Activated CD8-positive, alpha-beta memory T cell treated with anti-CD3 and anti-CD28 coated beads for 24 hours (primary cell): ENCODE measurements at places on chromosomes 13 and 19.

DNA sequence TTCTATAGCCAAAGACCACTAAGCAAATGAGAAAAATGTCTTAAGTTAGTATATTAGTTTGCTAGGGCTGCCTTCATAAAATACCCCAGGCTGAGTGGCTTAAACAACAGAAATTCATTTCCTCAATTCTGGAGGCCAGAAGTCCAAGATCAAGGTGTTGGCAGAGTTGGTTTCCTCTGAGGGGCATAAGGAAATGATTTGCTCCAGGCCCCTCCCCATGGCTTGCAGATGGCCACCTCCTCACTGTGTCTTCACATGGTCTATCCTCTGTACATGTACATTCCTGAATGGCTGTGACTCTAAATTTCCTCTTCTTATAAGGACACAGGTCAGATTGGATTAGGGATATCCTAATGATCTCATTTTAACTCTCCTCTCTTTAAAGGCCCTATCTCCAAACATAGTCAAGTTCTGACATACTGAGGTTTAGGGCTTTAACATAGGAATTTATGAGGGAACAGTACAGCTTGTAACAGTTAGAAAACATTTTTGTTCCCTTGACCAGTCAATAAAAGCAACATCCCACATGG, 307.4 kb downstream of the DIAPH3 start:
- no peak for DNase-seq

DNA sequence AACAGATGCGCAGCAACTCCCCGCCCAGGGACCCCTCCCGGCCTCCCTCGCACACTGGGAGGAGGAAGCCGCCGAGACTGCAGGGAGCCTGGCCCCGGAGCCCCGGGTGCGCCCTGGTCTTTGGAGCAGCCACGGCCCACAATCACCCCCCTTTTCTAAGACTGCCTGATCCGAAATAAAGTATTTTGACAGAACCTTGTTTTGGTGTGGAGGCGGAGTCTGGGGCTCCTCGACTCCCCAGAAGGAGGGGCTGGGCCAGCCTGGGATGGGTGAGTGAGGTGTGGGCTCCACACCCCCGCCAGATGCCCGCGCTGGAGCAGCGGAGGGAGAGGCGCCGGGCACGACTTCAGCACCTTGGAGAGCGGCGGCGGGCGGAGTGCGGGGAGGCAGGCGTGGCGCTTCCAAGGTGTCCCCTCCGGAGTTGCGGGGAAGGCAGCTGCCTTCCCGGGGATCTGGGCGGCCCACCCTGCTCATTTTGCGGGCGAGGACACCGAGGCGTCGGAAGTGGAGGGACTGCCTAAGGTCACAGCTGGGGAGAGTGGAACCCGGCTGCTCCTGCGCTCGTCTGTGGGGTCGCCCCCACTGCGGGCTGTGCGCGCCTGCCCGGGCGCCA, 9.4 kb downstream of the SIRT6 start:
- DNase-seq: peak; percentile 86

DNA sequence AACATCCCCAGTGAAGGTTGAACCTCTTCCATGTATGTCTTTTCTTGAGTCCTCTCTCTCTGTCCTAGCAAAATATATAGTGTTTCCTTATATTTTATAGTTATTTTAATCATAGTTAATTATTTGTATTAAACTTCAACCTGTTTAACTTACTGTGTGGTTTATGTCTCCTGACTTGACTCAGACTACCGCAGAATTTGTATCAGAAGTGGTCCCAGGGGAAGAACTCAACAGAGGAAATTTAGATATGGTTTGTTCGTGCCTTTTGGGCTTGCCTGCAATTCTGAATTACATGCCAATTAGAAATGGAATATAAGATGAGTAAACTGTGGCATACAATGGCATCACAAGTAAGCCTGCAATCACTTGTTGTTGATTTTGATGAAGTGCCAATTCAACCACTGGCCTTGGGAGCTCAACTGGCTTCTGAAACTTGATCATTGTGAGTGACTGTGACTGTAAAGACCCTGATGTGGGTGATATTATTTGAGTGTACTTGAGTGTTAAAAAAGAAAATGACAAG, 1459.5 kb upstream of the PCDH20 start:
- DNase-seq: no peak

- DNase-seq: no peak
Measured at GRCh38 chr13:109096101-109096500, 466.7 kb downstream of the MYO16 start.

GRCh38 chr19:1399745-1400144, 1.6 kb downstream of the GAMT start:
- no peak for DNase-seq

GRCh38 chr13:21208652-21209154, 32.2 kb downstream of the MRPL57 start:
- DNase-seq: no peak

- no peak for DNase-seq
Measured at GRCh38 chr13:95457294-95457693, 95.2 kb upstream of the CLDN10 start.

DNA sequence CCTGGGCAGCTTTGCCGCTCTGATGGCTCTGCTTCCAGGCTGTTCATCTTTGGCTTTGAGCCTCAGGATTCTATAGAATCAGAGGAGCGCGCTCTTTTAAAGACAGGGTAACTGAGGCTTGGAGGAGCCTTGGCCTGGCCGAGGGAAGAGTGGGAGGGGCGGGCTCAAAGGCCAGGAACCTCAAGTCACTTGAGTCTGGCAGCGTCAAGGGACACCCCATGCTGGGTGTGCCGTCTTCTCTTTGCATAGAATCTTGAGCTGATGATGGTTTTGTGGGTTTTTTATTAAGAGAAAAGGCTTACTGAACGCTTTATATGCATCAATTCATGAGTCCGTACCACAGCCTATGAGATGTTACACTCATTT, 1.1 kb downstream of the PGLS start:
- no peak for DNase-seq

DNA sequence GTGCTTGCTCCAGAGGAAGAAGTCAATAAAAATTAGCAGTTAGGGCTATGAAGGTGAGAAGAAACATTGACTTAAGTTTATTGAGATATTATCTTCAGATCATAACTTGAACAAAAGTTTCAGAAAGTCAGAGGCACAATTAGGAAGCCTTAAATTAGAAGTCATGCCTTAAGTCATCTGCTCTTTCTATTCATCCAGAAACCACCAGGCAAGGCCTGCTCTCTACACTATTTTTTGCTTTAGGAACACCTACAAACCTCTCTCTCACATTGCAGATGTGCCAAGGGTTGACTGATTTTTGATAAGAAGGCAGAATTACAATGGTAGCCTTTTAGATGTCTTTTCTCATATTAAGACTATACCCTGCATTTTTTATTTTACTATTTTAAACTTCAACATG, 268.7 kb downstream of the SPRY2 start:
- DNase-seq: no peak

DNA sequence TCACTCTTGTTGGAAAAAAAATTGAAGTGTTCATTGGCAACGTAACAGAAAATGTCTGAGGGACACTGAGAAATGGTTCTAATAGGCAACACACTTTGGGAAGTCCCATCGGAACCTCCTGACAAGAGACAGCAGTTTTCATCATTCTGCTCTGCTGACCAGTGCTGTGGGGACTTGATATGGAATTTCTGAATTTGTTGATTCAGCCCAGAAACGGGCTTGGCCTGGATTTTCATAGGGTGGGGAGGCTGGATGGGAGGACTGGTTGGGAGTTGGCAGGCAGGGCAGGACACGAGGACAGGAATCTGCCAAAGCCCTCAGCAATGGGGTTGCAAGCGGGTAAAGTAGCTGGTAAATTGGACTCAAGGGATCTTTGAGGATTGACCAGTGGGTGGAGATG, 96.5 kb downstream of the DCT start:
- DNase-seq: no peak

- DNase-seq: no peak
Measured at GRCh38 chr19:51546650-51547396, 15.4 kb upstream of the SIGLEC6 start.

GRCh38 chr19:49272204-49272603, 52.8 kb downstream of the SLC6A16 start:
- DNase-seq: no peak
